Urinary bladder (tissue), 4 donors: ENCODE measurements at places on chromosomes 5 and 9. TPM values are rescaled to one million over a fixed set of nuclear protein-coding genes. Genes with fewer than 3 reads are reported as not detected.

Gene LHX3
- total RNA-seq = not detected

DNA sequence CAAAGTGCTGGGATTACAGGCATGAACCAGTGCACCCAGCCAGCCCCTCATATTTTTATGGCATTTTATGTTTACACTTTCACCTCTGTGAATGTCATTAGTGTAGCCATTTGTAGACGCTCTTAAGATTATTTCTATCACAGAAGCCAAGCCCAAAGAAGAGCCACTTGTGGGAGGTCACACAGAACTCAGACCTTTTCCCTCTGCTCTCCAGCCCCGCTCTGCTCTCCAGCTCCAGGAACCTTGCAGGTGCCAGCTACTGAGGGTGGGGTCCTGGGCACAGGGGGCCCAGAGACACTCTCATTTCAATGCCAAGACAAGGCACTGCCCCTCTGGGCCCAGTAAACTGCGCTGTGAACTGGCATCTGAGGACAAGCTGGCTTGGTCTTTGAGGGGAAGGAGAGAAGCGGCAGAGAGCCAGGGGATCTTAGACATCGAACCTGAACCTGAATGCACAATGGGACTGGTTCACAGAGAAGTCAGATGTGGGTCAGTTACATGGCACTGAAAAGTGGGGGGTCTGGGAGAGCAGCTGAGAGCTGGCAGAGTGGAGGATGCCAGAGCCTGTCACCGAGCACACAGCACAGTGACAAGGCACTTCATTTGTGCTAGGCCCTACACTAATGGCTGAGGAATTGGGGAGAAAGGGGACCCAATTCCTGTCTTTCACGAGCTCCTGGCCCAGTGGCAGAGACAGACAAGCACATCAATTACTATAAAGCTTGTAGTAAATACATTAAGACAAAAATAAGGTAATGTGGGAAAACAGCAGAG, 16.7 kb downstream of the ANXA6 start:
- DNase-seq = no peak

DNA sequence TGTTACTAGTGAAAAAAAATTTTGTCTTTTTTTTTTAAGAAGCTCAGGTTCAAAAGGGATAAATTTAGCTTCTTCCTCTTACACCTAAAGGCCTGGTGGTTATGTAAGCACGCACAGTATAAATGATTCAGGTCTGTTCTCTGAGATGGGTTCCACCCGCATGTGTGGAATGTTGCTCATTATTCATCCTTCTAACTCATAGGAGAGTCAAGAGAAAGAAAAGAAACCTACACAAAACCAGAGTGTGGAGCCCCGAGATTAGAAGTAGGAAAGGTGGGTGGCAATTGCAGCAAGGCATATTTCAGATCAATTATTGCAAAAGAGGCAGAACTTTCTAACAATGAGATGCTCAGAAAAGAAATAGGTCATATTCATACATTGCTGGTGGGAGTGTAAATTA, 13.5 kb downstream of the PLAC8L1 start:
- DNase-seq = no peak

- DNase-seq = no peak
These were observed 34.9 kb downstream of the MTMR12 start for GRCh38 chr5:32277798-32278197.

Gene G3BP1
- total RNA-seq = 128 TPM

GRCh38 chr5:165423697-165424299, 1918.4 kb downstream of the MAT2B start:
- no peak for DNase-seq

GRCh38 chr5:175712681-175713085, 54.8 kb downstream of the HRH2 start:
- DNase-seq = no peak

Gene MARVELD2
- 5.9 TPM for total RNA-seq

Gene FCN2
- total RNA-seq = not detected

DNA sequence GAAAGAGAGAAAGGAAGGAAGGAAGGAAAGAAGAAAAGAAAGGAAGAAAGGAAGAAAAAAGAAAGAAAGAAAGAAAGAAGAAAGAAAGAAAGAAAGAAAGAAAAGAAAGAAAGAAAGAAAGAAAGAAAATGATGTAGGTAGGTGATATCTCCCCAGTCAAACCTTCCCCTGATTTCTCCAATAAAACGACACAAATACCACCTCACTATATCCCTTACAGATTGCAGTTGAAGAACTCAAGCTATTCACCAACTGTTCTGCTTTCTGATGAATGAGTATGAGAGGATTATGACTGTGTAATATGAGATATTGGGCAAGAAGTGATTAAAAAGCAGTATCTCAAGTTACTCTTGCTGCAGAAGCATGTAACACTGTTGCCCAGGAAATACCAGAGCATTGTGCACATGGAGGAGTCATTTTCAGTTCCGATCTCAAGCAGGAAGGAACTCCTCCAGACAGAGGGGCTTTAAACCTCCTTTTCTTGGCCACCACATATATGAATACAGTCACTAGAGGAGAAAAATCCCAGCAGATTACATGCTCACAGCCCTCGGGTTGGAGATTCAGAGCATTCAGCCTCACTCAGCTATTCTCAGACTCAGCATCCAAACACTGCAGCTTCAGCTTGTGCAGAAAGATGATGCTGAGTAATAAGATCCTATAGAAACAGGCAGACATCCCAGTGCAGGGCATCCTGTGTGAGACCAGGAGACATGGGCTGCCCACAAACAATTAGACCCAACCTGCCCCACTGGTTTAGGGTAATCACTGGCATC, 61.4 kb downstream of the UGCG start:
- DNase-seq = peak; percentile 20

DNA sequence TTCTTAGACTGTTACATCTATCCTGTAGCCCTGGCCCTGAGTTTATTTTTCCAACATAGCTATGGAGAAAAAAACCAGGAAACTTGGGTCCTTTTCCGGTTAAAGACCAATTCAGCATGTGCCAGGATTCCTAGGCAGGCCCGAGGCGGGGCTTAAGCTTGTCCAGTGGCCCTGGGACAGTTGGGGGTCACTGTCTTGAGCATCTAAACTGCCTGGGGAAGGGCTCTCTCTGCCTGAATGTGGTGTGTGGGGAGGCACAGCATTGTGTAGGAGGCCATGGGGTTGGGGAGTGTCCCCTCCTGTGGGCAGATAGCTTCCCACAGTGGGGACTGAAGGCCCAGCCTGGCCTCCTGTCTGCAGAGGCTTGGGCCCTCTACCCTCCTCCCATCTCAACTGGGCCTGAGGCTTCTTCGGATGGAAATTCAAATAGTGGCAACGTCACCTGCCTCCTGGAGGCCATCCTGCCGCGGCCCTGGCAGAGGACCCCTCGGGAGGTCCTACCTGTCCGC, 88.8 kb downstream of the PHF2 start:
- no peak for DNase-seq

GRCh38 chr5:142110046-142110531, 1.5 kb downstream of the NDFIP1 start:
- DNase-seq = no peak

GRCh38 chr5:169798438-169798837, 161.4 kb downstream of the DOCK2 start:
- DNase-seq = no peak

DNA sequence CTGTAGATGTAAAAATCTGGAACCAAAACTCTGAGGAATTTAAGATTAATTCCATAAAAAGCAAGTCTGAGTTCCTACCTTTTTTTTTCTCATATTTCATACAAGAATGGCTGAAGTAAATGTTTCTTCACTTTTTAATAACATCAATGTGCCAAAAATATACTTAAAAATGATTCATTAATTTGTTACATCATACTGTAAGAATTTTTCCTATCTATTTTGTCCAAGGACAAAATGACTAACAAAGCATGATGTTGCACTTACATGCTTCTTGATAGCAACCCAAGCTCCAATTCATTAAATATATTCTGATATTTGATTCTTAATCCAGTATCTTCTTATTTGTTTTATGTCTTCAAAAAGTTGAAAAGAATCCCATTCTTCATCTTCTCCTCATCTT, 988.3 kb downstream of the TLE1 start:
- no peak for DNase-seq

Gene RHOBTB3
- 282 TPM for total RNA-seq

GRCh38 chr9:11892401-11892800, 800.8 kb upstream of the TYRP1 start:
- no peak for DNase-seq

- no peak for DNase-seq
These were observed 295.9 kb upstream of the ZNF608 start for GRCh38 chr5:125042261-125042890.

Gene LECT2
- total RNA-seq = not detected

DNA sequence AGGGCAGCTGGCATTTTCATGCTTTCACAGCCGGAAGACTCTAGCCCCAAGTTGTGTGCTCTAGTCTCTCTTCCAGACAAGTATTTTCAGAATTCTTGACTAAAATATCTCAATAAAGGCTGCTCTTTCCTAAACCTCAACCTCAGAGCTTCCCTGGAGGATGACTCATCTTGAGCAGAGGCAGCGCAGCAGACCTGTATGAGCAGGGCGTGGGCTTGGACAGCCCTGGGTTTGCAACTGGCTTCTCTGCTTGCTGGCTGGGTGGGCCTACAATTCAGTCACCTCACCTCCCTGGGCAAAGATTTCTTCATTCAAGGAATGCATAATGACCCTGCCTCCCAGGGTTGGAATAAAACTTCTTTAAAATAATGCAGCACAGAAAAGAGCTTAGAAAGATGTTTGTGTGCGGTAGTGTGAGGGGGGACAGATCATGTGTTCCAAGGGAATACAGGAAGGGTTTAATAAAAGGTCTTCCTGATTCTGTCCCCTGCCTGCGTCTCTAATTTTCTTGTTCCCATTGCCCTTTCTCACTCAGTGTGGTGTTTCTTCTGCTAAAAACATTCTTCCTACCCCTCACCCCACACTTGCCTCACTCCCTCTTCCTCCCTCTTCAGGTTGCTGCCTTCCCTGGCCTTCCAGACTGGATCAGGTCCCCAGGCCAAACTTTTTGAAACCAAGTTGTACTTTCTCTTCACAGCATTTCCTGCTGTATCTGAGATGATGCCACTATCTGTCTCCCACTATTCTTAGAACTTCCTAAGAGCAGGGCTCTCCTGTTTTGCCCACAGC, 39.4 kb upstream of the MAP1B start:
- DNase-seq = no peak

DNA sequence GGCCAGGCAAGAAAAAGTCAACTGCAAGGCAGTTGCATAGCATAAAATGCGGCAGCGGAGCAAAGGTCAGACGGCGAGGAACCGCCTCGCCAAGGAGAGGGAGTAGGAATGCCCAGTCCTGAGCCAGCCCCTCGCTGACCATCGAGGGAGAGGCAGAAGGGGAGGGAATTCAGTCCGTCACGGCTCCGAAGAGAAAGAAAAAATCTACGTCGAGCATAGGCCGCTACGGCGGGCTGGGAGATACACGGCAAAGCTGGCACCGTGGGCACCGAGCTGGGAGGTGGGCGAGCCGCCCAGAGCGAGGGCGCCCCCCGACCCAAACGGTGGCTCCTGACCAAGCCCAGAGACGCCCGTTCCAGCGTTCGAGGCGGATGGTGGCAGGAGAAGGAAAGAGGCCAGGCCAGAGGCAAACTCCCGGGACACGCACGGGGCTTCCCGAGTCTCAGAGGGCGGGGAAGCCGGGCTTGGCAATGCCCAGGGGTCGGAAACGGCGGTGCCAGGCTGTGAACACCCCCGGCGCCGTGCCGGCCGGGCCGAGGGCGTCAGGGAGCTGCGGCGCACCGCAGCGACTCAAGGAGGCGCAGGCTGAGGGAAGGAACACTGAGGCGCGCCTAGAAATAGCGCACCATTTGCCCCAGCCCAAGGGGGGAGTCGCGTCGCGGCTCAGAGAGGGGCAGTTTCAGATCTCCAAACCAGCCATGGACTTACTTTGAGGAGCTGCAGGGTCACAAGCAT, 518 bp downstream of the SPRY4 start:
- no peak for DNase-seq

- peak; percentile 7 for DNase-seq
These were observed 50.0 kb downstream of the TRIM32 start for GRCh38 chr9:116737152-116737546.

DNA sequence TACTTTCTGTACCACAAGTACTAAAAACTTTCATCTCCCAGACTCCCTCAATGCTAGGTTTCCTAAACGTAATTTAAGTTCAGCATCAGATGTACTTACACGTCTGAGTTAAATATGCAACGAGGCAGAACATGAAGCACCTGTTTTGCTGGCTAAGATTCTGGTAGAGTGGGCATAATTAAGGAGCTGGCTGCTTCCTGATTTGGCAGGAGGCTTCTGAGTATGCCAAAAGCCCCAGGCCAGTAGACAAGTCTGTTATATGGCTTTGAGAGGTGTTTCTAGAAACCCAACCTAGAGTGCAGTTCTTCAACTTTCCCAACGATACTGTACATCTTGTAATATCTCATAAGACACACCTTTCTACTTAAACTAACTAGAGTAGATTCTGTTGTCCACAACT, 13.6 kb downstream of the TICAM2 start:
- no peak for DNase-seq

Gene TEX10
- 43.0 TPM for total RNA-seq

- DNase-seq = no peak
These were observed 9.3 kb upstream of the ANKDD1B start for GRCh38 chr5:75601996-75602395.

DNA sequence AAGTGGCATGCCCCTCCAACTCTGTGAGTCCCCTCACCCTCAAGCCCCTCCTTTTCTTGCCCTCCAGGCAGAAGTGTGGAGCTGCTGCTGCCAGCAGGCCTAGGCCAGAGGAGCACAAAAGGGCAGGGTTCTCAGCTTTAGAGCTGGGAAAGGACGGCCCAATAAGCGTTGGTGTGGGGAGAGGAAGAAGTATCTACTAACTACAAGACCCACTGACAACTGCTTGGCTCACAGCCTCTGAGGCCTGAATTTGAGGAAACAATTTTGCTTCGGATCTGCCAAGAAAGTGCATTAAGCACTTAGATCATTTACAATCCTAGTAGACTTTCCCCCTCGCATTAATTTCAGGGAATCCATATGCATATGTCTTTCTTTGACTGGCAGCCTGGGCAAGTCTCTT, 179.4 kb downstream of the SNX18 start:
- DNase-seq = peak; percentile 75

- no peak for DNase-seq
These were observed 280.3 kb downstream of the ARHGEF28 start for GRCh38 chr5:73906277-73906676.

DNA sequence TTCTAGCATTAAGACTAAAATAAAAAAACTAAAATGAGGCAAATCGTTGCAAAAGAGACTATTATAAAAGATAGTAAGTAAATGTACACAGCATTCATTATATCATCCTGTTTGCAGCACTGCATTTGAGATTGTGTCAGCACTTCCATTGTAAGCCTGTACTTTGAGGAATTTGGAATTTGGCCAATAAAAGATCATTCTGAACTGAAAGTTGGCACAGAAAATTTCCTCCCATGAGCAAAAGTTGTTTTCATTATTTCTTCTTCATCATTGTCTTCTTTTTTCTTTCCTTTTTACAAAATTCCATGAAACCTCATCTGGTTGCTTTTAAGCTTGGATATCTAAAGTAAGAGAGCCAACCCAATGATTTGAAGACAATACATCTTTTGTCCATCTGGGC, 199.3 kb upstream of the ADAMTSL1 start:
- no peak for DNase-seq

DNA sequence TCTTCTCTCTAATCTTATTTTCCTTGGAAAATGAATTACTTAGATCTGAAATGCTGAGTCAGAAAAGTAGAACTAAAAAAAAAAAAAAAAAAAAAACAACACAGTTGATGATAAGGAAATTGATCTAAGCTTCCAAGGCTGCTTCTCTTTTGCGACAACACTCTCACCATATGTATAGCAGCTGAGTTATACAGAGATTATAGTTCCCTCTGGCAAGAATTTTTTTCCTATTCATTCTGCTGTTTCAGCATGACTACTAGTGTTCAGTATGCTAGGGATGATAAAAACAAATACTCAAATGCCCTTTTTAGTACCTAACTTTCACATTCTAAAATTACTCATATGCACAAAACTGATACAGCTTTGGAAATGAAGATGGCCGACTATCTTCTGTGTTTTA, 267.3 kb downstream of the MLLT3 start:
- DNase-seq = no peak
